Activated naive CD8-positive, alpha-beta T cell treated with anti-CD3 and anti-CD28 coated beads, Interleukin-2, amount 50 U/mL, for 16 hours (primary cell): ENCODE measurements at places on chromosomes 2 and 18.

- DNase-seq, result no peak
Measured at GRCh38 chr2:106076941-106077340, 117.2 kb downstream of the UXS1 start.

DNA sequence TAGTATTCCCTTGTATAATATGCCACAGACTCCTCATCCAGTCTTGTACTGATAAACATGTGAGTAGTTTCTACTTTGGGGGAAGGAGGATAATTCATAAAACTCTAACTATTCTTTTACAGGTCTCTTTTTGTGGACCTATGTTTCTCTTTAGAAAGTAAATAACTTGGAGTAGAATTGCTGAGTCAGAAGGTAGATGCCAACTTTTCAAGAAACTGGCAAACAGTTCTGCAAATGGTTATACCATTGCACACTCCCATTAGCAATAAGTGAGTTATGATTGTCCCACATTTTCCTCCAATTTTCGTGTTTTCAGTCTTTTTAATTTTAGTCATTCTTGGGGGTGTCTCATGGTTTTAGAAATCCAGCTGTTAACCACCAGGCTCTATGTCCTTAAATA lies 477.2 kb upstream of the LRRTM4 start:
- no peak for DNase-seq

GRCh38 chr18:22817844-22818243 lies 115.3 kb upstream of the RBBP8 start:
- DNase-seq, result no peak

DNA sequence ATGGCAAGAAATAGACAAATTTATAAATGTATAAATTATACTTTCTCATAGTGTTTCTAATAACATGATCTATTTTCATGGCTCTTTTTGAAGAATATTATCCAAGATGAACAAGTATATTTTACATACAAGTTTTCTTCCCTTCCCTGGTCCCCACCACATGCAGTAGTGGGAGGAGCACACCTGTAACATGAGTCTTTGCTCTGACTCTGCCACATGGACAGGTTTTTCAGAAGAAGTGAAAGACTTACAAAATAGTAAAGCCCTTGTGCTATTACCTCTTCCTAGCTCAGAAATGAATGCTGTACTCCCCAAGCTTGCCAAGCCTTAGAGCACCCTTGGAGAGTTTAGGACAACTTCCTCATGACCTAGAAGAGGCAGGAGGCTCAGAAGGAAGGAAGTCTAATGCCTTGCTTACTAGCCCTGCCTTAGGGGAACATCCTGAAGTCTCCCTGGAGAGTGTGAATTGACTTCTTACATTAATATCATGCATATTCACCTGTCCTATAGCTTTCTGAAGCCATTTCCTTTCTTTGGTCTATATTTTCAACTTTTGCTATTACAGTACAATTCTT lies 18.4 kb downstream of the MXD1 start:
- DNase-seq, result no peak

- DNase-seq, result no peak
Measured at GRCh38 chr2:148721991-148722777, 77.6 kb downstream of the EPC2 start.

DNA sequence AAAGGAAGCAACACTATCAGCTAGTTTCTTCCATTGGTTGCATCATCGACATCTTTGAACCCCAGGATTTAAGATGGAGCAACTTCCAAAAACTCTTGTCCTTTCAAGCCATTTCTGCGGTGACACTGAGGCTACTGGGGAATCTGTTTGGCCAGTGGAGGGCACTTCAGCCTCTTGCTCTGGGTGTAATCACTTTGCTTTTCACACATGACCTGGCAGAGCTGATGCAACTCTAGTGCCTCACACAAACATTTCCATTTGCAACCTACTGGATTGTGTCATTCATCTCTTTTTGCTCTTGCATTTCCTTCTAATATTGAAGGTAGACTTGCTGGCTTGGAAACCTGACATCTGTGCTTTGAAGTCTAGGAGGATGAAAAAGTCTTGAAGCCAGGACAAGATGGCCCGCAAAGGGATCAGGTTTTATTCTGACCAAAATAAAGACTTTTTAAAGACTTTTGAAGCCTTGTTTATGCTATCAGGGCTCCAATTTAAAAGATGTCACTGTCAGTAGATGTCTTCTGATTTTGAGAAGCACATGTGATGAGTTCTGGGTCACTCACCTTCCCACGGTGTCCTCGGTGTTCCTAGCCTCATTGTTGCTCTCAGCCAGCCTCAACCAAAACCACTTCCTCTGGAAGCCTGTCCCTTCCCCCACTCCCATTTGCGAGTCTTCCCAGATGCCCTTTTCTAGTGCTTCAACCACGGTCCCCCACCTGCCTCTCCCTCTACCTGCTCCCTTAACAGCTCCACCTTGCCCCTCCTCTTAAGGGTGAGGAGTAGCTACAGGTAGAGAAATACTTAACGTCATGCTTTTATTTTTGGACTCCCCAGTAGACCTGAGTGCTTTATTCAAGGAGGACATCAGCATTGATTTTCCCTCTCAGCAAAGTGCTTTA lies 69.7 kb upstream of the KCNE4 start:
- DNase-seq, result no peak

GRCh38 chr2:78979380-78980151 lies 45.9 kb upstream of the REG3G start:
- DNase-seq, result no peak

DNA sequence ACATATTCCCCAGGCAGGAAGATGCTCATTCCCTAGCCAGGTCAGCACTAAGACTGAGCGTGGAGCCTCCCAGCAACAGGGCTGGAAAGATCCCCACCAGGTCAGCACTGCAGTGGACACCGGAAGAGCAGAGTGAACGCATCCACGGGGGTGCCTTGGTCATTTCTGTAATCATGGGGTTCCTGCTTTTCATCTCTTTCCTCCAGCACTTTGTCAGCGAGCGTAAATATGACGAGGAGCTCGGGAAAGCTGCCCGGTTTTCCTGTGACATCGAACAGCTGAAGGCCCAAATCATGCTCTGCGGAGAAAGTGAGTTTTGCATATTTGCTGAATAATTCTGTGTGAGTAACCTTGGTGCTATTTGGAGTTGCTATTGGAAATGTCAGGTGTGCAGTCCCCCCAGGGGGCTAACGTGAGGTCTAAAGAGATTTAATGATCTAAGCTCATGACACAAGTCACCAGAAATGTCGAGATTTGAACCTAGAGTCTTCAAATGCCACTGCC lies 40.1 kb downstream of the KCTD18 start:
- no peak for DNase-seq

- DNase-seq, result no peak
Measured at GRCh38 chr2:205769495-205769850, 87.2 kb downstream of the NRP2 start.

DNA sequence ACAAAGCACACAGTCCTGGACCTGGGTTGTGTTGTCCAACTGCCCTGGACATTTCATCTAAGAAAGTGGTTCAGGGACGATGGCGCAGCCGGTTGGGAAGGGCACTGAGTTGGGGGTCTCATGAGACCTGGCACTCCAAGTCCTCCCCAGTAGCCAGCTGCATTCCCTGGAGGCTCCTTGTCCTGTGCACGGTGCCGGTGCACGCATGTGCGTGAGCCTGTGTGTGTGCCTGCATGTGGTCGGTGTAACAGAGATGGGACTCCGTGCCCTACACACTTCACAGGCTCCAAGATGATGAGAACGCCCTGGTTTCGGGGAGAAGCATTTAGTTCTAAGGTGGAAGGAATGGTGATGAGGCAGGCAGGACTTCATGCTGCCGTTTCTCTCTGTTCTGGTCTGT lies 124.9 kb upstream of the PXDN start:
- DNase-seq, result no peak

- no peak for DNase-seq
Measured at GRCh38 chr2:159996792-159997546, 65.4 kb downstream of the PLA2R1 start.

DNA sequence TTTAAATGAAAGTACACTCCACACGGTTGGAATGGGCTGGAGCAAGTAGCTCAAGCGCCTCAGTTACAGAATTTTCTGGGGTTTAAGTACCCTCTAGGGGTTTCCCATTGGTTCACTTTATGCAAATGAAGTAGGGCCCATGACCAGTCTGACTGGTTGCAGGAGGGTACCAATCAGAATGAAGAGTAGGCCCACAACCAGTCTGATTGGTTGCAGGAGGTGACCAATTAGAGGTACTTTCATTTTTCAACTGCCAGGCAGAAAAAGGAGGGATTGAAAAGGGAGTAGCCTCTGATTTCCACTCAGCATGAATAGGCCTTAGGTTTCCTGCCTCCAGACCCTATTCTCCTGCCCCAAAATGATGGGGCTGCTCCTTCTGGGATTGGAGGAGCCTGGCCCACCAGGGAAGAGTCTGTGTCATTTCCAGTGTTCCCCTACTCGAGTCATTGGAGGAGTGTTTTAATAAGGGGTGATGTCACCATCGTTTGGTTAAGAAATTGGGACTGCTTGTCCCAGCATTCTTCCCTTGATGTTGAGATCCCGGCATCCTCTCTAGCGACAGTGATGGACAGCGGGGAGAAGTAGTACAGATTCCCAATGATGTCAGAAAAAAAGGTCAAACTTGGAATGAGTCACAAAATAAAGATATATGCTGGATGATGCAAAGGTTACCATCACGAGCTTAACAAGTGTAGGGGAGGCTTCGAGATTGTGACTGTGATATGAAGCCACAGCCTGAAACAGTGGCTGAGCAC lies 210.4 kb downstream of the SH3BP4 start:
- DNase-seq, result no peak

- no peak for DNase-seq
Measured at GRCh38 chr2:57701391-57701791, 345.2 kb upstream of the VRK2 start.

GRCh38 chr2:126781206-126781605 lies 117.5 kb upstream of the TEX51 start:
- no peak for DNase-seq

- DNase-seq, result no peak
Measured at GRCh38 chr2:183089192-183089851, 10.8 kb downstream of the DUSP19 start.

DNA sequence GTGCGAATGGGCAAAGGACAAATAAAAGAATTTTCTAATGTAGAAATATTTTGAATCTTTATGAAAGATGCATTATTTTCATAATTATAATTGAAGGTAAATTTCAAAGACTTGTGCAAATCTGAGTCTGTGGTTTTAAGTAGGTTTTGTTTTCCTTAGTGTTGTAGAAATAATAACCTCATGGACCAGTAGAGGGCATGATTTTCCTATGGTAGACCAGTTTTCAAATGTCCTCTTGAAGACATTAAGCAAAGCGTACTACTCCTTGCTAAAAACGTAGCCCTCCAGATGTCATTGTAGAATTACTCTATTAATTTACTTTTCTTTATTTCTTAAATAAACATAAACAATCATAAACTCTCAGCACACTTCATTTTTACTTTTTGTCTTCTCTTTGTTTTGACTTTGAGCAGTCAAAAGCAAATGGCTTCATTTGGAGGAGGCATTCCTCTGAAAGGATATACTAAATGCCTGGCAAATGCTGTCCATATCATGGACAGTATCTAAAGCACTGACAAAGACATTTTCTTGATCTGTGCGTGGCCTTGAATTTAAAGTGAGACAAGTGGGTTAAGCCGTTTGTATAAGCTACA lies 85.8 kb upstream of the FAM237A start:
- DNase-seq, result no peak

DNA sequence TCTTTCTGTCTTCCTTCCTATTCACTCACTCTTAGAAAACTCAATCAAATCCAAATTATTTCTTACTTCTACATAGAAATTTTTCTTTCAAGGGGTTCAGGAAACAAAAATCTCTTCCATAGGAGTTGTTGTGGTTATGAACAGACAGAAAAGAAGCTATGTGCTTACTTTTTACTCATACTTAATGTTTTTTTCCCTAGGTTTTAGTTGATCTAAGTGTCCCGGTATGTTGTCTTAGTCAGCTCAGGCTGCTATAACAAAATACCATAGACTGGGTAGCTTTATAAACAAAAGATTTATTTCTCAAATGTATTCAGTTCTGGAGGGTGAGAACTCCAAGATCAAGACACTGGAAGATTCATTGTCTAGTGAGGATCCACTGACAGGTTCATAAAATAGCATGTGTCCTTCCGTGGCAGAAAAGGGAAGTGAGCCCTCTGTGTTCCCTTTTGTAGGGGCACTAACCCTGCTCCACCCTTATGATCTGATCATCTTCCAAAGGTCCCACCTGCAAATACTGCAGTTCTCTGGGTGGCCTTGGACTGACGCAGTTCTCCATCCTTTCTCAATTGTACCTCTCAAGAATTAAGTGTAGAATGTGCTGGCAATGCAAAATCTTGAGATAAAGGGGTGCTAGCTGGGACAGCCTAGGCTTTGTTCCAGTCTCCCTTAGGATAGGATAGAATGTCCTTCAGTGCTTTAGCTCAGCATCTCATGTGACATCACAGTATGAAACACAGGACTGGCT lies 14.4 kb upstream of the VRK2 start:
- DNase-seq, result no peak

GRCh38 chr2:54015798-54016699 lies 45.3 kb upstream of the PSME4 start:
- no peak for DNase-seq

DNA sequence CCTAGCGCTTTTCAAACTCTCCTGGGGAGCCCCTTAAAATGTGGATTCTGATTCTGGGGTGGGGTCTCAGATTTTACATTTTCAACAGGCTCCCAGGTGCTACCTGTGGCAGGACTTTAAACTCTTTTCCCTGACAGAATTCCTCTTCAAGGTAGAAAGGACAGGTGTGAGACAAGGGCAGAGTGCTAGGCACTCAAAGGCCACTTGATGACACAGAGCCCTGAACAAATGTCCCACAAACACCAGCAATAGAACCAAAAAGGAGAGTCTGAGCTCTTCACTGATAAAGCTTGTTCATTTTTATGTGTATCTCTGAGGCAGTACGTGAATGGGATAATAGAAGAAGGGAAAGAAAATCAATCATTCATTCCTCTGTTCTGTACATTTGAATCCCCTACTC lies 77.7 kb upstream of the PELI1 start:
- no peak for DNase-seq
